ENCODE measurements at places on chromosomes 13 and 19.

GRCh38 chr13:110046811-110047210, 260.1 kb downstream of the COL4A1 start:
- DNase-seq = no peak

- DNase-seq = no peak
Measured at GRCh38 chr13:41188584-41188983, 5.8 kb downstream of the KBTBD7 start.

GRCh38 chr19:38990949-38991697, 15.6 kb upstream of the FBXO17 start:
- DNase-seq = peak; percentile 18

- DNase-seq = no peak
Measured at GRCh38 chr13:45587897-45588296, 27.6 kb downstream of the ERICH6B start.

DNA sequence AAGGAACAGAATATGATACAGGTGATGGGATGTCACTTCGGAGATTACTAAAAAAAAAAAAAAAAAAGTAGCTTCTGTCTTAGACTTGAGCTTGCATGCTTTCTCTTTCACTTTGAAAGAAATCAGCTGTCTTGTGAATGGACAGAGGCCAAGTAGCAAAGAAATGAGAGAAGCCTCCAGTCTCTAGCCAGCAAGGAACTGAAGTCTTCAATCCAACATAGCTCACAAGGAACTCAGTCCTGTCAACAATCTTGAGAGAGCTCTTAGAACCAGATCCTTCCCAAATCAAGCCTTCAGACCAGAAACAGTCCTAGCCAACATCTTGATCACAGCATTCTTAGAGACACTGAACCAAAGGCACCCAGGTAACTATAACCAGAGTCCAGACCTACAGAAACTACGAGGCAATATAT, 7.7 kb downstream of the N4BP2L2 start:
- DNase-seq = peak; percentile 55

DNA sequence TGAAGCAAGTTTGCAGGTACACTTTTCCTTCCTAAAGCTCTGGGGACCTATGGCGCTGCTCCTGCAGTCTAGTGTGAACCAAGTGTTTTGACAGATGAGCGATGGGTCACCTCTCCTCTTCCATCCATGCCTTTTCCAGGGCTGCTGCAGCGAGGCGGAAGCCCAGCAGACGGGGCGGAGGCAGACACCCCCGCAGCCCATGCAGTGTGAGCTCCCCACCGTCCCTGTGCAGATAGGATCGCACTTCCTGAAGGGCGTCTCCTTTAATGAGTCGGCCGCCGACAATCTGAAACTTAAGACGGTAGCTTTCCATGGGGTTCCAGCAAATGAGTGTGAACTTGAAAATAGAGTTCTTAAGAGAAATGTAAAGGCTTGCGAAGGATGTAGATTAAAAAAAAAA, 37.1 kb upstream of the GPI start:
- DNase-seq = no peak

DNA sequence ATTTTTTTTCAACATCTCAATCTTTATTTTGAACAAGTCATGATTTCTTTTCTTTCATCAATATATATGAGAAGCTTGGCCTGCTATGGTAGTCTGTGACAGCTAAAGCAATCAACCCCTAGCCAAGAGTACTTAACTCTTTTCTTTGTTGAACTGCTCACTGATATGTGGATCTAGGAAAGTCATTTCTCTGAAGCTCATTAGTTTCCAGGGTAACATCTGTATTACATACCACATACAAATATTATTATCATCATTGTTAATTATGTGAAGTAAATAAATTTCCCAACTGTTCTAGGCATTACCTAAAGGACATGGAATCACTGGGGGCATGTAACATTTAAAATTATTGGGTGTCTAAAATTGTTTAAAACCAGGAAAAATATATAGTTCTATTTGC, 267.3 kb downstream of the DCT start:
- DNase-seq = no peak

DNA sequence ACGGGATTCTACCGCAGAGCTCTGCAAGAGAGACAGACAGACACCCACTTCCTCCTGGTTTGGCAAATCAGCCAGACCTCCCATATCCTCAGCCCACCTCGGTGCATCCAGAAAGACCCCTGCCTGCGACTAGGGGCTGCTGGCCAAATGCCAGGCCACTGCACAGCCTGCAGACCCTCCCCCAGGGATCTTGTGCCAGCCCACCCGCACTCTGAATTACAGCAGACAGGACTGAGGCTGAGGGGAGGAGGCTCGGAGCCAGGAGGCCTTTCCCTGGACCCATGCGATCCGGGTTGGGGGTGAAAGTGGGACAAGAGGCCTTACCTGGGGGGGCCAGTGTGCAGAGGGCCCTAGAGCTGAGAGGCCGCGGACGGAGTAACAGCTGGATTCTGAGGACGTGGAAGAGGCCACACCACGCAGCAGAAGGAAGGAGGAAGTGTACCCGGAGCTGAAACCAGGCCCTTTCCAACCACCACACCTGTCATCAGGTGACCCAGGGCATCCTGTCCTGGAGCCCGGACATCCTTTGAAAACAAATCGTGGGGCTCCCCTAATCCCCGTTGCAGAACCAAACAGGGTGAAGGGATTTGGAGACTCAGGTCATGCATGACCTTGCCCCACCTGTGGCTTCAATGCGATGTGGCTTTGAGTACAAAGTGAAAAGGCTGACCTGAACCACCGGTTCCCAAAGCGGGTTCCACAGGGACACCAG, 993 bp downstream of the FUT6 start:
- DNase-seq = no peak

DNA sequence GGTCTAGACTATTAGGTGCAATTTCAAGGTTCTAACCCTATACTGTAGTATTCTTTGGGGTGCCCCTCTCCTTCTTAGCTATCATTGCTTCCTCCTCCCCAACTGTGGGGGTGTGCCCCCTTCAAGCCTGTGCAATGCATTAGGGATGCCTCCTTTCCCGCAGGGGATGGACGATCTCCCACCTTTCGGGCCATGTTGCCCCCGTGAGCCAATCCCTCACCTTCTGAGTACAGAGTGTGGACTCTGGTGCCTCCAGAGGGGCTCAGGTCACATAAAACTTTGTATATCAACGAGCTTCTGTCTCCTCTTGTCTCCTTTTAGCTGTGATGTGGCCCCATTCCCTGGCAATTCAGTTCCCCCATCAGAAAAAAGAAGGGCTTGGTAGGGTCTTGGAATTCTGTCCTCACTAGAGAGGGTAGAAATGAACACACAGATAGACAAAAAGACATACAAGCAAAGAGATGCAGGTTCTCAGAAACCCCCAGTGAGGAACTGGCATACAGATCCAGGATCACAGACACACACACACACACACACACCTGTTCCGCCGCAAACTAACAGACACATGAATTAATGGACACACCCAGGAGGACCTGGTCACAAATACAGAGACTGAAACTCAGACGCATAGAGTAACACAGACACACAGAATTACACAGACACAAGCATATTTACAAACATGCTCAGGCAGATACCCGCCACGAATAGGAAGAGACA, 2.5 kb upstream of the HNRNPUL1 start:
- DNase-seq = no peak

DNA sequence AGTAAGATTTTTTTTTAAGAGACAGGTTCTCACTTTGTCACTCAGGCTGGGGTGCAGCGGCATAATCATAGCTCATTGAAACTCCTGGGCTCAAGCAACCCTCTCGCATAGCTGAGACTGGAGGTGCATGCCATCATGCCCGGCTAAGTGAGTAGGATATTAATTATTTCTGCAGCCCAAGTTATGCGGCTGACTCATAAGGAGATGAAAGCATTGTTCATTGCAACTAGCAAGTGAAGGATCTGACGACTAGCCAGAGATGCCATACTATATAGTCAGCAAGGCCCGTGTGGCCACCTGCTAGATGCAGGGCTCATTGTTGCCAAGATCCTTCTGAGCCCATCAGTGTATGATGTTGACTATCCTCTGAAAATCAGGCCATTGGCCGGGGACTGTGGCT, 45.2 kb downstream of the ABCC4 start:
- DNase-seq = peak; percentile 81

DNA sequence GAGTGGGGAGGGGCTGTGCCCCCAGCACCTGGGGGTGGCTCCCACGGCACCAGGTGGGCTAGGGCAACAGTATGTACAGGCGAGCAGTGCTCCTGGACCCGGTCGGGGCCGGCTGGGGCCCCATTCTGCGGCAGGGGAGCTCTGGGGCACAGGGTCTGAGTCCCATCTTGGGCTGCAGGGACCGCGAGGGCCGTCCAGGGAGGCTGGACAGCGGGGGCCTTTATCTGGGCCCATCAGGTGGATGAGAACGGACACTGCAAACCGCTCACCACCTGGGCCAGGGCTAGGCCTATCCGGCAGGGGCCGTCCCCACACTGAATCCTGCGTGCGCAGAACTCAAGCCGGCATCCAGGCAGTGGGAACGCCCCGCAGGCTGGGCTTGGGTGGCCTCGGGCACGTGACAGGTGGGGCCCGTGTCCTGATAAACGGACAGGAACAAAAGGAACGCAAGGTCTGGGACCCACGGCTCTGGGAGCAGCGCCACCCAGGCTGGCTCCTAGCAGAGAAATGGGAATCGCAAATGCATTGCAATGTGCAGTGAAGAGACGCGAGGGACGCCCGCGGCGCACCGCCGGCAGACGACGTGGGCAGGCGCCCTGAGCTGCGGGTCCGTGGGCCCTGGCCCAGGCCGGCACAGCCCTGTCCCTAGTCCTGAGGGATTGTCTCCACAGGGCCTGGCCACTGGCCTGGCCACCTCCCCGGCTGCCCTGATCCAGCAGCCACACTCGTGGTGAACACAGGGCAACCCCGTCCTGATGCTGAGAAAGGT, 29.7 kb downstream of the BTBD2 start:
- DNase-seq = no peak

DNA sequence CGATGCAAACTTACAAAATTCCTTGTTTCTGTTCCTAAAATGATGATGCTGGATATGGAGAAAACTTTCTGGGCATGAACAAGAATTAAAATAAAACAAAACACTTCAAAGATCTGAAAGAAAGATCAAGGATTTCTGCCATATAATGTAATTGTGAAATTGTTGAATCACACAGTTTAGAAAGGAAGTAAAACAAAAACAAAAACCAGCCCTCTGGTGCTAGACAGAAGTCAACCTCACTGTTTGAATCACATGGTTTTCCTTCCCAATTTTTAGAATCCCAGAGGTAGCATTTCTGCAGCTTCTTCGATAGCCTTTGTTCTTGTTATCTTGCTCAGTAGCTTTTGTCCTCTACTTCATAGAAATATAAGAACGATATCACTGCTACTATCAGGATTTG, 118.2 kb upstream of the ARGLU1 start:
- DNase-seq = no peak

GRCh38 chr13:110023729-110024644, 237.6 kb upstream of the IRS2 start:
- no peak for DNase-seq

DNA sequence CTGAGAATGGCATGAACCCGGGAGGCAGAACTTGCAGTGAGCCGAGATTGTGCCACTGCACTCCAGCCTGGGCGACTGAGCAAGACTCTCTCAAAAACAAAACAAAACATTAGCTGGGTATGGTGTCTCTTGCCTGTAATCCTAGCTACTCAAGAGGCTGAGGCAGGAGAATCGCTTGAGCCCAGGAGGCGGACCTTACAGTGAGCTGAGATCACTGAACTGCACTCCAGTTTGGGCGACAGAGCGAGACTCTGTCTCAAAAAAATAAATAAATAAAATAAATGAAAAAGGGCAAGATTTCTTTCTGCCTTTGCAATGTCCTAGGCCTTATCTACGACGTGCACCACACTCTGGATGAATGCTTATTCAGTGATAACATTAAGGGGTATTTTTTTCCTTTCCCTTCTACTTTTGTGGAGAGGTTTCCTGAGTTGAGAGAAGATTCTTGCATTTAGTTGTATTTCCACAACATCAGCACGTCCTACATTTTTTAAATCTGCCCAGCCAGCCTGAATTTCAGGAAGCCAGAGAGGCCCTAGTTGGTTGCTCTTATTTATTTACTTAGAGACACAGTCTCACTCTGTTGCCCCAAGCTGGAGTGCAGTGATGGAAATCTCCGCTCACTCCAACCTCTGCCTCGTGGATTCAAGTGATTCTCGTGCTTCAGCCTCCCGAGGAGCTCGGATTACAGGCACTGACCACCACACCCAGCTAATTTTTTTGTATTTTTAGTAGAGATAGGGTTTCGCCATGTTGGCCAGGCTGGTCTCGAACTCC, 26.1 kb upstream of the OR1M1 start:
- DNase-seq = no peak

DNA sequence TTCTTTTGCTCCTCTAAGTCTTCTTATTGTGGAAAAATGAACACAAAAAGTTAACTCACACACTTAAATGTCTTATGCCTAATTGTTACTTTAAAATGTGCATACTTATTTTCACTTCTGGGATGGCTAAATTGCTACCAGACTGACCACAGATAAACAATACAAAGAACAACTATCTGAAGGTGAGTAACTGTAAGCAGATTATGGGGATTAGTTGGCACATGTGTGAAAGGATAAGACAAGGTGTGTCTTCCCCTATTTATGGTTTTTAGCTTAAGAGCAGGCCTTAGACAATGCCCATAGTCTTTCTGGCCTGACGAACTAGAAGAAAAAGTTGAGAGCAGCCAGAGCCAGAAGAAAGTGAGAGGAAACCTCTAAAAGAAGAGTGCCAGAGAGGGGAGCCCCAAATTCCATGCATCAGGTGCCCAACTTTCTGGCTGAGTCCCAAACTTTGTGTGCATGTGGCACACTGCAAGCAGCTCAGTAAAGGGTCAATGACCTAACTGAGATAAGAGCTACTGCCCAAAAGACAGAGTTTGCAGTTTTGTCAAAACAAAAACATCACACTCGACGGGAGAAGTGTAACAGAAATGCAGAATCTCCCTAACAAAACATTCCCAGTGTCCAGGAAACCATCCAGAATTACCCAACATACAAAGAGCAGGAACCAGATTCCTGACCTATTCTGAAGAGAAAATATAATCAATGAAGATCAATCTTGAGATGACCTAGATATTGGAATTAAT, 375.4 kb downstream of the KCNRG start:
- no peak for DNase-seq

GRCh38 chr13:36680913-36681312, 7.1 kb downstream of the SERTM1 start:
- DNase-seq = no peak
